Stimulated activated CD8-positive, alpha-beta memory T cell treated with anti-CD3 and anti-CD28 coated beads, Interleukin-7, amount 100 ng/mL, for 48 hours (primary cell): ENCODE measurements at places on chromosomes 16 and 17.

DNA sequence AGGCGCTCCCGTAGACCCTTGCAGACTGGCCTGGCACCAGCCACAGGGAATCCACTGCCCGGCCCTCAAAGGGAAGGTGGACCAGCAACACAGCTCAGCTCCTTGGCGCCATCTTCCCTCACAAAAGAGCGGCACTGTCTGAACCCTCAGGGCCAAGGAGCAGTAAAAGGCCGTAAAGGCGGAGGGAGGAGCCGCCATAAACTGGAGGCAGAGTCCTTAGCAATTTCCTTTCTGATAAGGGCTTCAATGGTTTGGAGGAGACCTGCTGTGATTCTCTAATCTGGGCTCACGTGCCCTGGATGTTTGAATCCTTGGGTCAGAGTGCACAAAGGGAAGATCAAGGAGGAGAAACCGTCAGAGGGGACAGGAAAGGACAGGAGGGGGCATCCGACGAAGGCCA lies 15.5 kb upstream of the AXIN2 start:
- no peak for DNase-seq

DNA sequence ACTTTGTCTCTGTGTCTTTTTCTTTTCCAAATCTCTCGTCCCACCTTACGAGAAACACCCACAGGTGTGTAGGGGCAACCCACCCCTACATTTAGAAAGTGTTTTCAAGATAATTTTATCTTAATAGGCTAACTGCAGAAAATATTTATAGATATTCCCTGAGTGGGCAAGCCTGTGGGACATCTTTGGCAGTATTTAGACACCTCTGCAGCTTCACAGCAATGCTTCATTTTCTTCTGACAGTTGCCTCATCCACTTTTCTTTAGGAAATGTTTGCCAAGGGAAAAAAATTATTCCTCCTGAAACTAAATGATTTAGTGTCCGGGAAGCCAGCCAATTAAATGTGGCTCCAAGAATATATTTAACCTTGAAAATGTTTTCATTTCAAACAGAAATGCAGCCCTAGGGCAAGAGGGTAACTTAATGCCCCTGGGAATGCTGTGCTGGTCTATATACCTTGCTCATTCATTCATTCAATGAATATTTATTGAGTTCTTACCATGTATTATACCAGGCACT lies 290.4 kb downstream of the ABCC12 start:
- no peak for DNase-seq

DNA sequence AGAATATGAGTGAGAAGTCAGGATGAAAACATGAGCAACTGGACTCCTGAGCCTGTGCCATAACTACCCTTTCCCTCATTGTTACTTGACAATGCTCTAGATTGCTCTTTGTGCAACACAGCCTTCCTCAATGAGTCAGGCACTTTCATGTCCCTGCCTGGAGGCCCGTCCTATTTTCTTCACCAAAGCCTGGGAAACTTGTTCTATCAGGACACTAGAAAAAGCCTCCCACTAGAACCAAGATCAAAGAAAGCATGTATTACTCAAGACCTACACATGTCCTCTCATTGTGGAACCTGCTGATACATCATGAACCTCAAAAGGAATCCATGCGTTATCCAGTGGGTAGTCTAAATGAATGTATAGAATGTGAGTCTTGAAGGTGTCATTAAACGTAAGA lies 624.5 kb downstream of the TOX3 start:
- no peak for DNase-seq

DNA sequence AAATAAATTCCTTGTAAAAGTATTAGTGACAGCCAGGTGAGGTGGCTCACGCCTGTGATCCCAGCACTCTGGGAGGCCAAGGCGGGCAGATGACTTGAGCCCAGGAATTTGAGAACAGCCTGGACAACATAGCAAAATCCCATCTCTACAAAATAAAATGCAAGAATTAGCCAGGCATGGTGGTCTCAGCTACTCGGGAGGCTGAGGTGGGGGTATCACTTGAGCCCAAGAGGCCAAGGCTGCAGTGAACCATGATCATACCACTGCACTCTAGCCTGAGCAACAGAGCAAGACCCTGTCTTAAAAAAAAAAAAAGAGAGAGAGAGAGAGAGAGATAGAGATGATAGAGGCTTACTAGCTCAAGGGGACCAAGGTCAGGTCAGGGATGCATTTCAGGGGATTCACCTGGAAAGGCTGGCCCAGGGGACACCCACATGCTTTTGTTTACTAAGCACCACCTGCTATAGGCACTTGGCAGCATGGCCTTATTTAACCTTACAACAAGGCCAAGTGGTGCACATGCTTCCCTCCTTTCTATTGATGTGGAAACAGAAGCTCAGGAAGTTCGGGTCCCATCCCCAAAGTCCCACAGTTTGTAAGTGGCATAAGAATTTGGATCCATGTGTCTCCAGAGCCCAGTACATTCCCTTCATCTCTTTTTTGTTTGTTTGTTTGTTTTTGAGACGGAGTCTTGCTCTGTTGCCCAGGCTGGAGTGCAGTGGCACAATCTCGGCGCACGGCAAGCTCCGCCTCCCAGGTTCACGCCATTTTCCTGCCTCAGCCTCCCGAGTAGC lies 12.4 kb upstream of the SRCIN1 start:
- no peak for DNase-seq

- no peak for DNase-seq
Observed at GRCh38 chr17:540631-541030, 174.0 kb downstream of the VPS53 start.

GRCh38 chr17:65176646-65177409 lies 39.7 kb downstream of the RGS9 start:
- no peak for DNase-seq

- DNase-seq, result no peak
Observed at GRCh38 chr16:8720080-8720966, 45.9 kb downstream of the ABAT start.

DNA sequence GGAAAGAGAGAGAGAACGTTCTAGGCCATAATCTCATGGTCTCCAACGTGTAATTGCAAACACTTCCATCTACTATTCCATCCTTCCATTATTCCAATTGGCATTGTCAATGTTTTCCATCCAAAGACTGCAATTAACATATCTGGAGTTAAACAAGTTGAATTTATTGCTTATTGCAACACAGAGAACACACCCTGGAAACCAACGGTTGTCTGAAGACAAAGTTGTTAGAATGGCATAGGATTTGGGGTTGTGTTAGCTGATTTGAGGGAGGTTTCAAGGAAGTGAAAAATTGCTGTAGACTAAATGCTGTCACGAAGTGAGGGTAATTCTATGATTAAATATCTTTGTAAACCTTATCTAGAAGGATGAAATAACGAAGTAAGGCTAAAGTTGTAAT lies 178.8 kb downstream of the CNTNAP4 start:
- DNase-seq, result no peak

GRCh38 chr16:67847064-67847861 lies at the start of gene CENPT:
CENPT (minus strand) TSS chr16:67847693; CDS start chr16:67833859, 13,834 bp downstream.
- DNase-seq, result peak; percentile 29

DNA sequence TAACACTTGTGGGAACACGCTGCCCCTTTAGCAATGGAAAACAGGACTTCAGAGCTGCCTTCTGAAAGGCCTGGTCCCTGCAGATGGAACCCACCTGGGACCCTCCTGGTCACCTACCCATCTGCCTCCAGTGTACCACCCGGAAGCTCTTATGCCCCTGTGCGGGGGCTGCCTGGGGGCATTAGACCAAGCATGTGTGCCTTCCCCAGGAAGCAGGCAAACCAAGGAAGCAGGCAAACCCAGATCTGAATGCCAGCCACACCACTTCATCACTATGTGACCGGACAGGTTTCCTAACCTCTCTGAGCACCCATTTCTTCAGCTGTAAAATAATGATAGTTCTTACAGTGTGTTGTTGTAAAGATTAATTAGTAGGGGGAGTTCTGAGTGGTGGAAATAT lies 20.8 kb upstream of the LRRC37A3 start:
- no peak for DNase-seq

- DNase-seq, result no peak
Observed at GRCh38 chr17:80732268-80732667, 187.6 kb downstream of the RPTOR start.

- no peak for DNase-seq
Observed at GRCh38 chr16:8919089-8919933, 37.2 kb downstream of the LITAFD start.

- DNase-seq, result no peak
Observed at GRCh38 chr17:37770631-37771518, 26.0 kb upstream of the HNF1B start.

DNA sequence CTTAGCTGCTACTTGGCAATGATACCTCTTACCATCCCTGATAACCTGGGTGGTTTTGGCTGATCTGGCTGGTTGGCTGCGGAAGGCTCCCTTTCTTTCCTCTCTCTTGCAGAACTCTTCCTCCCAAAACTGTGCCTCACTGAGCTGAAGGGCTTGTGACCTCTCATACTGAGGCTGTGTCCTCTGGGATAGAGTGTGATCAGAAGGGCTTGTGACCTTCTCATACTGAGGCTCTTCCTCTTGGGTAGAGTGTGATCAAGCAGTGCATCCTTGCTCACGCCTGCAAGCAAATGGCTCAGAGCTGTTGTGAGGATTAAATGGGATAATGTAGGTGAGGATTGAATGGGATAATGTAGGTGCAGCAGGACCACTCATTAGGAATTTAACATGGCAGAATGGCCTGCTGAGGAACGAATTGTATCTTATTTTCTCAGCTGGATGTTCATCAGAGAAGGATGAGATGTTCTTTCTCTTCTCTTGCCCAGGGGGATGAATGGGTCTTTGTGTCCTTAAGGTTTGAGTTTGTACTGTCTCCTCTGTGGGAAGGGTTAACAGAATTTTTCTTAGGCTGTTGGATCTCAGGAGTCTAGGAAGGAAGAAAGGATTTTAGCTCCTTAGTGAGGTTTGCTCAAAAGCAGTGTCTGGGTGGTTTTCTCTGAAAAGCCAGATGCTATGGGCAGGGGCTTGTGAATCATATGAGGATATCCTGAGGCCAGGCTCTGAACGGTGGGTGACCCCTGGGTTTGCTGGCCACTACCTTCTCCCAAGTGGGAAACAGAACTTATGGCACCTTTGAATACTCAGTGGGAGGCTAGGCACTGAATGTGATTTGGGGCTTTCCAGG lies 130.0 kb upstream of the HS3ST2 start:
- no peak for DNase-seq

GRCh38 chr17:19342611-19343255 lies 19.8 kb downstream of the B9D1 start:
- DNase-seq, result no peak

- no peak for DNase-seq
Observed at GRCh38 chr17:19742495-19742894, 5.6 kb downstream of the ALDH3A1 start.

DNA sequence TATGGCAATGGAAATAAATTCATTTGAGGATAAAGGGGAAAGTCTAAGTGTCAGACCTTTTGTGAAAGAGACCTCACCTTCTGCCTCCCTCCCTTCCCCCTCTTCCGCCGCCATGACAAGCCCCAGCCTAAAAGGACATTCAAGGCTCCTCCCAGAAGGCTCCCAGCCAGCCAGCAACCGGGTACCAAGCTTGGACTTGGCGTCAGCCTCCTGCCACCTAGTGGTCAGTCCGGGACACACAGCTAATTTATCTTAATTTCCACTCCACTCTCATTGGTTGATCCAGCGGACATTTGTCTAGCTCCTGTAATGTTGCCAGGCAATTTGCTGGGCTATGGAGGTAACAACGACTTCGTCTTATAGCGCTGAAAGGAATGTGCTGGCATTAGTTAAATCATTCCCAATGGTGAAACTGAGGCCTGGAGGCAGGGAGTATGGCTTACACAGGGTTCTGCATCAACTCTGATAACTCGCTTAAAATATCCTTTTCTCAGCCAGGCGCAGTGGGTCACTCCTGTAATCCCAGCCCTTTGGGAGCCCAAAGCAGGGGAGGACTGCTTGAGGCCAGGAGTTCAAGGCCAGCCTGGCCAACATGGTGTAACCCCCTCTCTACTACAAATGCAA lies 19.3 kb upstream of the CLEC3A start:
- DNase-seq, result peak; percentile 68

GRCh38 chr17:34218748-34219147 lies 36.3 kb upstream of the CCL2 start:
- no peak for DNase-seq

DNA sequence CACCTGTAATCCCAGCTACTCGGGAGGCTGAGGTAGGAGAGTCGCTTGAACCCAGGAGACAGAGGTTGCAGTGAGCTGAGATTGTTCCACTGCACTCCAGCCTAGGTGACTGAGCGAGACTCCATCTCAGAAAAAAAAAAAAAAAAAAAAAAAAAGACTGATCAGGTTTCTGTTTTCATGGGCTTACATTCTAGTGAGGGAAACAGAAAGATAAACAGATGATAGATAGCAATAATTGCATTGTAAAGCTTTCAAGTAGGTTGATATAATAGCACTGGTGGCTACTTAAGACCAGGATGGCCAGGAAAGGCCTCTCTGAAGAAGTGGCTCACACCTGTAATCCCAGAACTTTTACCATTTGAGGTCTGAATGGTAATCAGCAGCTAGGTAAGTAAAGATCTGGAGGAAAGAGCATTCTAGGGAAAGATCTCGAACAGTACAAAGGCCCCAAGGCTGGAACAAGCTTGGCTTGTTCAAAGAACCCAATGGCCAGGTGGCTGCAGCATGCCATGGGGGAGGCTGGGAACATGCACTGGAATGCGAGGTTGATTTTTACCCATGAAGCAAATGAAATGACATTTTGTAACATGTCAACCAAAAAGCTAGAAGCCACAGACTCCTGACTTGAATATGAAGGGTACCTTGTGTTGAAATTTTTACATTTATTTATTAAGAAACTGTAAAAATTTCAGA lies 108.3 kb upstream of the DHX40 start:
- no peak for DNase-seq

- DNase-seq, result no peak
Observed at GRCh38 chr16:10609402-10609774, 29.0 kb upstream of the EMP2 start.

DNA sequence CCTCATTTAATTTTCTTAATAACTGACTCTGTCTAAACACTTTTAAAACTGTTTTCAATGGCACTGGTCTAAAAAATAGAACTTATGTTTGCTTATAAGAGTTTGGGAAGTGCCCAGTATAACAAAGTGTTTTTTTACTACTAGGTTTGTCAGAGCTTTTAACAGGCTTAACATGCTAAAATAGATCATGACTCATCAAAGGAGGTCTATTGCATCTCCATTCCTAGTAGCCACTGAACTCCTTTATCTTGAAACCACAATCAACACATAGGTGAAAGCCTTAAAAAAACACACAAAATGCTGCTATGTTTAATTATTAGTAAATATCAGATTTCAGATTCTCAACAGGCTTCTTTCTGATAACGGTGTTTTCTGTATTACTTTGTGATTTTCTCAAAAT lies 196.4 kb upstream of the KIF2B start:
- no peak for DNase-seq
